ENCODE measurements at places on chromosomes 7 and 10. TPM values are rescaled to one million over a fixed set of nuclear protein-coding genes. Genes with fewer than 3 reads are reported as not detected.

- no peak for DNase-seq
Measured at GRCh38 chr7:90165724-90166123, 11.5 kb downstream of the STEAP1 start.

DNA sequence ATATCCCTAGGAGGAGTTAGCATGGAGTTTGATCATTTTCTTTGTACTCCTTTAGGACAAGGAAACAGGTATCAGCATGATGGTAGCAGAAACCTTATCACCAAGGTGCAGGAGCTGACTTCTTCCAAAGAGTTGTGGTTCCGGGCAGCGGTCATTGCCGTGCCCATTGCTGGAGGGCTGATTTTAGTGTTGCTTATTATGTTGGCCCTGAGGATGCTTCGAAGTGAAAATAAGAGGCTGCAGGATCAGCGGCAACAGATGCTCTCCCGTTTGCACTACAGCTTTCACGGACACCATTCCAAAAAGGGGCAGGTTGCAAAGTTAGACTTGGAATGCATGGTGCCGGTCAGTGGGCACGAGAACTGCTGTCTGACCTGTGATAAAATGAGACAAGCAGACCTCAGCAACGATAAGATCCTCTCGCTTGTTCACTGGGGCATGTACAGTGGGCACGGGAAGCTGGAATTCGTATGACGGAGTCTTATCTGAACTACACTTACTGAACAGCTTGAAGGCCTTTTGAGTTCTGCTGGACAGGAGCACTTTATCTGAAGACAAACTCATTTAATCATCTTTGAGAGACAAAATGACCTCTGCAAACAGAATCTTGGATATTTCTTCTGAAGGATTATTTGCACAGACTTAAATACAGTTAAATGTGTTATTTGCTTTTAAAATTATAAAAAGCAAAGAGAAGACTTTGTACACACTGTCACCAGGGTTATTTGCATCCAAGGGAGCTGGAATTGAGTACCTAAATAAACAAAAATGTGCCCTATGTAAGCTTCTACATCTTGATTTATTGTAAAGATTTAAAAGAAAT lies 4.8 kb downstream of the BAMBI start:
- DNase-seq = no peak

Gene ZRANB1
- polyA plus RNA-seq = 17.6 TPM

Gene HEPACAM2
- polyA plus RNA-seq = 0.04 TPM

DNA sequence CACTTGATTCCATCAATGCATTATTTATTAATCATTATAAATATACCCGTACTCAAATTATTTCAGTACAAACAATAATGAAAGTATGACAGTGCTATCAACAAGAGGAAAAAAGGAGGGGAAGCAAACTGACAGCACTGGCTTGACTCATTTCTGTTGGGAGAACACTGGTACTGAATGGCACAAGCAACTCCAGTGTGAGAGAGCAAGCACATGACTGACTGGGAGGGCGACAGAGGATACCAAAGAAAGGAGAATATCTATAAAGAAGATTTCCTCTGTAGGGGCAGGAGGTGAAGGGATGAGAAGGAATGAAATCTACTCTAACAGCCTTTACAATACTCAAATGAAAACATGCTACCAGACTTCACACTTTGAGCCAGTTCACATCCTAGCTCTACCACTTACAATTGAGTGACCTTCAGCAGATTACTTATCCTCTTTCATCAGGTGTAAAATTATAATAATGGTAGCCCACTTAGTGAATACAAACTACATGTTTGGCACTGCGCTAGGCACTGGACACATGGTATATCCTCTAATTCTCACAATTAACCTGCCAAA lies 1.5 kb downstream of the USP54 start:
- DNase-seq = no peak

- DNase-seq = no peak
Measured at GRCh38 chr7:2004841-2005725, 227.7 kb downstream of the MAD1L1 start.

- no peak for DNase-seq
Measured at GRCh38 chr7:90931986-90932916, 332.0 kb upstream of the FZD1 start.

DNA sequence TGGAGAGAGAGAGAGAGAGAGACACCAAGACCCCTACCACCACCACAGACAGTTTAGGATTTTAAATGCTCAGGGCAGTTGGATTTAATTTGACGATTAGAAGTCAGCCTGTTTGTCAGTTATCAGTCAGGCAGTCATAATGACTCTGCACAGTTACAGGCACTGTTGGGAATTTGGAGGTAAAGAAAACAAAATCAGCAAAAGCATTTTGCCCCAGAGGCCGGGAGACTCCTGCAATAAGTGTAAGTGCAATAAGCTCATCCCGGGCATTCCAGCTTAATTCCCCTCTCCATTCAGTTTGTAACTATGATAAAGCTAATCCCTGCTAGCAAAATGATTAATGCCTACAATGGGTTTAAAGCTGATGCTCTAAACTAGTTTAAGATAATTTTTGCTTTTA lies 13.5 kb downstream of the SEMA3C start:
- no peak for DNase-seq

DNA sequence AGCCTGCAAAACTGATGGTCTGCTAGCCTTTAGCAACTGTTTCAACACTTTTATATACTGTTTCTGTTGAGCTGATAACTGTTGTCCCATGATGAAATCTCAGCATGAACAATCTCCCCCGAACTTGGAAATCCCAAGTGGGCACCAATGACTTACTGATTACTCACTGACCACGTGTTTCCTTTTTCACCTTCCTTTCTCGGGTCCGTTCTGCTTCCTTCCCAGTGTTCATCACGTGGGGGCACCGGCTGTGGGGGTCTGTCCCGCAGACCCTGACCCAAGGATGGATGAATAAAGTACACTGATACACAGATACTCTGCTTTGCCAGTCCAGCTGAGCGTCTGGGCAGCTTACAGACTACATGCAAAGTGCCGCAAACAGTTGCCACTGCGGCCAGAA lies 39.0 kb upstream of the RASGEF1A start:
- no peak for DNase-seq

DNA sequence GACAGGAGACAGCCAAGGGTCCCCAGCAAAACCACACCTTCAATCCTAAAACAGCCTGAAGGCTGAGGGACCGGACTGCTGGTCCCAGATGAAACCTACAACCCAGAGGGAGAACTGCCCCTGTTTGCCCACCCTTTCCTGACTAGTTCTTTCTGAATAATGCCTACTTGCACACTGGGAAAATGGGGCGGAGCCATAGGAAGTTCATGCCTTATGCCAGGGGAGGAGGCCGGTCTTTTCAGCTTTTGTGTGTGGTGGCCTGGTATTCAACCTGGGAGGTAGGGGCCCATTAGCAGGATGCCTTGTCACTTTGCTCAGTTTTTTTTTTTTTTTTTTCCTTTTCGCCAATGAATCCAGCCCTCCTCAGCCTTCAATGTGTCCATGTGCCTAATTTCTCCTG lies 20.7 kb downstream of the TOMM7 start:
- DNase-seq = no peak

DNA sequence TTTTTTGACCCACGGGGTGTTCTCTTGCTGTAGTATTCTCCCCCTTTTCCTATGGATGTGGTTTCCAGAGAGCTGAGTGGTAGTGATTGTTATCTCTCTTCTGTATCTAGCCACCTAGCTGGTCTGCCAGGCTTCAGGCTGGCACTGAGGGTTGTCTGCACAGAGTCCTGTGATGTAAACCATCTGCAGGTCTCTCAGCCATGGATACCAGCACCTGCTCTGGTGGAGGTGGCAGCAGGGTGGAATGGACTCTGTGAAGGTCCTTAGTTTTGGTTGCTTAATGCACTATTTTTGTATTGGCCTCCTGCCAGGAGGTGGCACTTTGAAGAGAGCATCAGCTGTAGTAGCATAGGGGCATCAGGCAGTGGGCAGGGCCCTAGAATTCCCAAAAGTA lies 851 bp downstream of the HYAL4 start:
- no peak for DNase-seq
